CD4-positive, alpha-beta memory T cell (primary cell): ENCODE measurements at places on chromosomes 5 and 9. TPM values are rescaled to one million over a fixed set of nuclear protein-coding genes. Genes with fewer than 3 reads are reported as not detected.

PCDHGA10 gene
- 0.35 TPM for total RNA-seq

TMEM252 gene
- total RNA-seq = not detected

MYMK gene
- total RNA-seq = not detected

NDFIP1 gene
- 78.4 TPM for total RNA-seq

HAPLN1 gene
- total RNA-seq = not detected

RANBP3L gene
- total RNA-seq = not detected

PCDHA6 gene
- total RNA-seq = not detected

UCK1 gene
- 36.1 TPM for total RNA-seq
